ENCODE measurements at places on chromosomes 12 and 14.

DNA sequence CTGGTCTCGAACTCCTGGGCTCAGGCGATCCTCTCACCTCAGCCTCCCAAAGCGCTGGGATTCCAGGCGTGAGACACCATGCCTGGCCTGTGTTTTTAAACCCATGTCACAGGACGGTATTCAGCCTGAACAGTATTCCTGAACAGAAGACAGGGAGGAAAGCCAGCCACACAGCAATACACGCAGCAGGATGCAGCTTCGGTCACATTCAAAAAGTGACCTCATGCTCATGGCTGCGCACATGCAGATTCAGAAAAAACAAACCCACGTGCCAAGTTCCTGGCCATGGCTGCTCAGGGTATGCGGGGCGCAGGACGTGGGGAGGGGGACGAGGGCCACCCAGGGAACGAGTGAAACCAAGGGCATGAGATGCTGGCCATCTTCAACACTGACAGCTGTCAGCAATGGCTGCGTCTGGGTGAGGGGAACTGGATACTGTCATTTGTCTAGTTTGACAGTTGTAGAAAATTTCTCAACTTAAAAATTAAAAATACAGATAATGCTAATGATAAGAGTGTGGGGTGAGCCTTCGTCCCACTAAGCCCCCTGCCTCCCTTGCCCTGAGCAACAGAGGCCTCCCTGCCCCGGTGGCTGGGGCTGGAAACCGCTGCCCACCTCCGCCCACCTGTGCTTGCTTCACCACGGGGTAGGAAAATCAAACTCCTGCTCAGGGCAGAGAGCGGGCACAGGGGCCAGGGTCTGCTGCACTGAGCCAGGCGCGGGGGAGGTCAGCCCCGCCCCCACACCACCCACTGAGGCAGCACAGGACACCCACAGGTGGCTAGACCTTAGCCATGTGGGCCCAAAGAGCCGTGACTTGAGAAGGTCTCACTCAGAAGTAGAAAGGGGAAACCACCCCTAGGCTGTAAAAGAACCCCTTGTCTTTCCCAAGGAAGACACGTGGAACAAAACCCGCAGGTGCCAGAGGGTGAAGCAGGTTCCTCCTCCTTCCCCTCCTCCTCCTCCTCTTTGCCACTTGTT is 84.2 kb downstream of the SCARB1 start:
- DNase-seq: no peak

- DNase-seq: no peak
These were observed 3.3 kb downstream of the OR6C68 start for GRCh38 chr12:55495490-55495889.

GRCh38 chr12:68853396-68854077 is 45.6 kb downstream of the MDM2 start:
- DNase-seq: no peak

- DNase-seq: no peak
These were observed 225.0 kb upstream of the KITLG start for GRCh38 chr12:88805286-88805685.

DNA sequence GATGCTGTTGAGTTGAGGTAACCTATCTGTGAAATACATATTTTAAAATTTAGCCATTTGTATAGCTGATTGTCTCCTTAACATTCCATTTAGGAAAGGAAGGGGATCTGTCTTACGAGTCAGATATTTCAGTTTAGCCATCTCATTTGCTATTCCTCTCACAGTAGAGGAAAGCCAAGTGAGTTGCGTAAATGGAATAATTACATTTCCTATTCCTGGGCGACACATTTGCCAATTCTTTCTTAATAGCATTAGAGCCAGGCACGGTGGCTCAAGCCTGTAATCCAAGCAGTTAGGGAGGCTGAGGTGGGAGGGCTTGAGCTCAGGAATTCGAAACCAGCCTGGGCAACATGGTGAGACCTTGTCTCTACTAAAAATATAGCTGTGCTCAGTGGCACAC is 116.3 kb downstream of the TMX1 start:
- DNase-seq: no peak

DNA sequence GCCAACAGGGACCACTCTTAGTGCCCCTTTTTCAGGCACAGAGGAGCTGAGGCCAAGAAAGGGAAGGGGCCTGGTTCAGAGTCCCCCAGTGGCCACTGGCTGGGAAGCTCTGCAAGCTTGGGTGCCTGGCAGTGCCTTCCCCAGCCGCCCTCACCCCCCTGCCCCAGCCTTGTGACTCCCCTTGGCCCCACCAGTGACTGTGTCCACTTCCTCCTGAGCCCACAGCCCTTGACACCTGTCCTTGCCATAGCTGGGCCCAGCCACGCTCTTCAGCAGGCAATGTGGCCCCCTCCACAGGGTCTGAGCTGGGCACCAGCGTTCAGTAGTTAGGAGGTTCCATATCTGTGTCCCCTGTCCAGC is 19.0 kb upstream of the C14orf180 start:
- DNase-seq: no peak

- DNase-seq: no peak
These were observed 77.9 kb upstream of the BCL11B start for GRCh38 chr14:99349721-99350495.

DNA sequence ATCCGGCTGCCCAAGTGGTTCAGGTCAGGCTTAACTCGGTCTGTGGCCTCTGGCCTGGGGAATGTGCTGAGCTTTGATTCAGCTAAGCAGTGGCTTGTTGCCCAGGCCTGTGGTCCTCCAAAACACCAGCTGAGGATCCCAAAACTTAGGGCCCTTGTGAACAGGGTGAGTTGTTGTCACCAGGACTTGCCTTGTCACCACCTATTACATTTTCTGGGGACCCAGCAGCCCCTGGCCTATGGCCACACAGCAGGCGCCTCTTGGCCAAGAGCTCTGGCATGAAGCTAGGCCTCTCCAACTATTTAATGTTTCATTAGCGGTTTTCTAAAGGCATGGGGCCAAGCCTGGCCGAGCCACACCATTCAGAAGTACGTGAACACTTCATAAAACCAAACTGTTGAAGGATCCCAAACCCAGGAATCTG is 343.7 kb downstream of the CACNA1C start:
- DNase-seq: no peak

GRCh38 chr12:94553875-94554274 is 94.2 kb upstream of the CEP83 start:
- DNase-seq: no peak

GRCh38 chr12:114405519-114406271 is at the start of gene TBX5:
TBX5 (minus strand) TSS chr12:114406144; CDS start chr12:114403898, 2,246 bp downstream.
- no peak for DNase-seq

- no peak for DNase-seq
These were observed 61.7 kb upstream of the NUDT4 start for GRCh38 chr12:93315907-93316622.

DNA sequence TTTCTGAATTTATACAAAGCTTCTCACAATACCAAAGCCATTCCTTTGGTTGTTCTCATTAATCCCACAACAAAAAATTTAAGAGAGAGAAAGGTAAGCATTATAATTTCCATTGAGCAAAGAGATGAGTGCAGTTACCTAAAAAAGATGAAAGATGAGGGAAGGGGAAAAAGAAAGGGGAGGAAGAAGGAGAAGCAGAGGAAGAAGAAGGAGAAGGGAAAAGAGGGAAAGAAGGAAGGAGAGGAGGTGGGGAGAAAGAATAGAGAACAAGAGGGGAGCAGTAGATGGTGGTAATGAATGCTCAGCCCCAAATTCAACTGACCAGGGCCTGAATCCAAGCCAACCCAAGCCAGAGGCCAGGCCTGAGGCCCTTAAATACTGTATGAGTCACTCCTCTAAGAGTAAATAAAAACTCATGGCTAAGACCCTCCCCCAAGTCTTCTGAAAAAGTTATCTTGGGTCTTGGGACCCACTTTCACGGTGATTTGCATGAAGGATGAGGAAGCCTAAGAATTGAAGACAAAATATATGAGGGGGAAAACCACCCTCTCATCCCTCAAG is 144.6 kb downstream of the ITPR2 start:
- no peak for DNase-seq

DNA sequence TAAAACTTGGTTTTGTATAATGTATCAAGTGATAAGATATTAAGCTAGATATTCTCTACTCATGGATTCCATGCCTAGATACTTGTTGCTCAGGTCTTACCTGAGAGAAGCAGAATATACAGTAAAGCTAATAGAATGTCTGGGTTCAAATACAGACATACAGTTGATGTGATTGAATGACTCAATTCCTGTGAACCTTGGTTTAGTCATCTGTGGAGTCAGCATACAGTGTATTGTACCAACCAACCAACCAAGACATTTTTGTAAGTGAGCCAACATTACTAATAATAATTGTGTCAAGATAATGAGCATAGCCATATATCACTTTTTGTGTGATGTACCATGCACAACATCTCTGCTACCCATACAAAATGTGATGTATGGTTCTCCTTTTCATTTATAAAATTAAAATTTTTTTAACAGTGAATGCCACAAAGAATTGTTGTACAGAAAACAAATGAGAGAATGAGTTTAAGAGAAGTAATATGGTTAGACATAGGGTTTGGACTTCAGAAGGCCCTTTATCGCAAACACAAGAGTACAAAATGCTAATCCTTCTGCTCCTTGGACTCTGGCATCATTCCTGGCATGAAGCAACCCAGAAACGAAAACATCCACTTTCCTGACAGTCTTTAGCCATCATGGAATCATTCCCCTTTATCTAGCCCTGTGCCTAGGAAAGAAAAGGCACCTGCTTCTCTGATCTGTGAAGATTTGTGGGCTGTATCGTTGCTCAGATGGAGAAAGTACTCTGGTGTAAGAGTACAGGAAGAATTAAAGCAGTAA is 977.2 kb upstream of the USP15 start:
- DNase-seq: no peak

DNA sequence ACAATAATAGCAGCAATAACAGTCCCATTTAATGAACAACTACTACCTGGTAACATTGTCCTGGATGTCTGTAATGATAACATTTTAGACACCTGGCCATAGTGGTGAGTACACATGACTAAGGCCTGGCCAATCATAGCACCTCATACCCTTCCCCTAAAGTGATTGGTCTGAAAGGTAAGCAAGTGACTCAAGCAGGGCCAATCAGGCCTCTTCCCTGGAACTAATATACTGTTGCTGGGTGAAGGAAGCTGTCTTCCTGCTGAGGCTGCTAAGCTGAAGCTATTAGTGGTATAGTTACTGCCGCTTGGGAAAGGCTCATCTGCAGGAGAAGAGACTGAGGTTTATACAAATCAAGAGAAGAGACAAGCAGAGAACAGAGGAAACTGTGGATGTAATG is 18.7 kb upstream of the NOS1 start:
- DNase-seq: no peak

GRCh38 chr12:125586441-125586840 is 521.2 kb downstream of the AACS start:
- no peak for DNase-seq

DNA sequence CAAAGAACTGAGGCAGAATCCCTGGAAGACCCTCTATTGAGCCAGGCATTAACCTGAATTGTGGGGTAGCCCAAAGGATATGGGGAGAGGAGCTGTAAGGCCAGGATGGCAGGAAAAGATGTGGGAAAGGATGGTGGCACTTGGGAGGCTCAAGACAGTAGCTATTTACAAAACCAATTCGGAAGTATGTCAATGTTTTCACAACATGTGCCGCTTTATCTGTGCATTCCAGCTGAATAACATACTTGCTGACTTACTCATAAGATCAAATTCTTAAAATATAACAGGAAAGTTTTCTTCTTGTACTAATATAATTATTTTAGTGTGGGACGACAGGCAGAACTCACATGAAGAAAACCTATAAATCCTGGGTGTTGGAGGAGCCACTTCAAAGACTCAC is 10.6 kb downstream of the BBS10 start:
- DNase-seq: no peak

DNA sequence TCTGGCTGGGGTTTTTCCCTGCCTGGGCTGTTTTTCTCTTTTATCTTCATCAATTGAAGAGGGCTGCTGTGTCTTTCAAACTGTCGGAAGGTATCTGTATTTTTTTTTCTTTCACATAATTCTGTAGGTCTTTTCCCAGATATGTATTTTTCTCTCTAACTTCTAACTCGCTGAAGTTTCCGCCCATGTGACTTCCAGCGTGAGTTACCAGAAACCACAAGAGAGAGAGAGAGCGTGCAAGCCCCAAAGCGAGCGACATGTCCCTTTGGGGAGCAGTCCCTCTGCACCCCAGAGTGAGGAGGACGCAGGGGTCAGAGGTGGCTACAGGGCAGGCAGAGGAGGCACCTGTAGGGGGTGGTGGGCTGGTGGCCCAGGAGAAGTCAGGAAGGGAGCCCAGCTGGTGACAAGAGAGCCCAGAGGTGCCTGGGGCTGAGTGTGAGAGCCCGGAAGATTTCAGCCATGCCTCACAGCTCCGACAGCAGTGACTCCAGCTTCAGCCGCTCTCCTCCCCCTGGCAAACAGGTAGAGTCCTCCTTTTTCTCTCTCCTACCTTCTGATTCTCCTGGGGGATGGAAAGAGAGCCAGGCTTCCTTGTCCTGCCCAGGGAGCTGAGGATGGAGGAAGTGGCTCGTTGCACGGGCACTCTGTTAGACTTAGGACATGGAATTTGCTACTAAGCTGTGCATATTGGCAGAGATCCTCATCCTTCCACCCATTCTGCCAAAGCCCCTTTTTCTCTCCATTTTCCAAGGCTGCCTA is at the start of gene BATF:
Gene BATF, plus strand, starts transcription at position 246 of the 759 bp plus-strand sequence. Its CDS starts 214 bp downstream, at position 460.
- peak; percentile 57 for DNase-seq

GRCh38 chr14:98564006-98564405 is 708.0 kb downstream of the BCL11B start:
- DNase-seq: no peak

DNA sequence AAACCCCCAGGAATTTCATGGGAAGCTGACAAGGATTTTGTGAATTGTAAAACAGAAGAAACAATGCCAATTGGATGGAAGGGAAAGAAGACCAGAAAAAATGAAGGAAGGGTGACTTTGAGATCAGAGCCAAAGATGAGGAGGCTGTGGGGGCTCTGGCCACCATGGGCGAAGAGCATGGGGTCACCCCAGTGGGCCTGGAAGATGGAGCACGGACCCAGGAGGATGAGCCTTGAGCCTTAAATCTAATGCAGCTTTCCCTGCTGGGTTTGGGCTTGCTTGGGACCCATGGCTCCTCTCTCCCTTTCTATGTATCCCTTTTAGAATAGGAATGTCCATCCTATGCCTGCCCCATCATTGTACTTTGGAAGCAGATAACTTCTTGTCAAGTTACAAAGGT is 322.2 kb downstream of the TMEM121 start:
- DNase-seq: no peak
